Stimulated activated memory B cell treated with anti-CD40 and anti-IgM and Interleukin-4, amounts not matched to agents 10 μg/mL and 1 μg/mL and 100 μg/mL, for 72 hours (primary cell): ENCODE measurements at places on chromosomes 4 and X.

DNA sequence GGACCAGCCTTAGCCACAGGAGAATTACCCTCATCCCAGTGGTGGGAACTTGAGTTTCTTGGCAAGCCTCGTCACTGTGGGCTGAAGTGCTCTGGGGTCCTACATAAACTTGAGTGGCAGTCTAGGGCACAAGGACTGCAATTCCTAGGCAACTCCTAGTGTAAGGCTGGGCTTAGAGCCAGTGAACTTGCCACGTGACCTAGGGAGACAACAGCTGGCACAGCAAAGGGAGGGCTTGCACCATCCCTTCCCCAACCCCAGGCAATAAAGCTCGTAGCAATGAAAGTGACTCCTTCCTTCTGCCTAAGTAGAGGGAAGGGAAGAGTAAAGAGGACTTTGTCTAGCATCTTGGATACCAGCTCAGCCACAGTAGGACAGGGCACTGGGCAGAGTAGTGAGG lies 81.8 kb downstream of the TEX11 start:
- H3K4me1 ChIP-seq = no peaks in the 10 kb centered on the region
- no peak for ATAC-seq
- peaks cover 24% of the 10 kb centered on the region for H3K27me3 ChIP-seq
- H3K36me3 ChIP-seq = no peaks in the 10 kb centered on the region
- no peak overlapping the region for H3K27ac ChIP-seq

DNA sequence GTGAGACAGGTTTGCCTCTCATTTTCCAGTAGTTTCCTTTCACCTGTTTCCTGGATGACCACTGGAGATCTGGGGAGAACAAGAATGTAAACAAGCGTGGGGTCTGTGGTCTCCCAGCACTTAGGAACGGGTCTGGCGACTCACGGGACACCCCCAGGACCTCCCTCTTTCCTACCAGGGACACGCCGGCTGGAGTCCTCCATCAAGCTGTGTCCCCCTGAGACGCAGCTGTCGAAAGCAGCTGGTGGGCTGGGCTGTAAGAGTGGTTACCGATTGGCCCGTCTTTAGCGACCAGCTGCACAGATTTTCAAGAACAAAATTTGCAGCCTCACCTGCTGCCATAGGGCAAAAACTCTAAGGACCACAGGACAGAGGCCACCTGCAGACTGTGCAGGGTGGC lies 11.9 kb downstream of the LRPAP1 start:
- no peak overlapping the region for H3K4me3 ChIP-seq
- peaks cover 68% of the 10 kb centered on the region for H3K36me3 ChIP-seq
- ATAC-seq = no peak
- H3K27me3 ChIP-seq = no peaks in the 10 kb centered on the region
- no peaks in the 10 kb centered on the region for H3K4me1 ChIP-seq
- H3K27ac ChIP-seq = no peak overlapping the region

DNA sequence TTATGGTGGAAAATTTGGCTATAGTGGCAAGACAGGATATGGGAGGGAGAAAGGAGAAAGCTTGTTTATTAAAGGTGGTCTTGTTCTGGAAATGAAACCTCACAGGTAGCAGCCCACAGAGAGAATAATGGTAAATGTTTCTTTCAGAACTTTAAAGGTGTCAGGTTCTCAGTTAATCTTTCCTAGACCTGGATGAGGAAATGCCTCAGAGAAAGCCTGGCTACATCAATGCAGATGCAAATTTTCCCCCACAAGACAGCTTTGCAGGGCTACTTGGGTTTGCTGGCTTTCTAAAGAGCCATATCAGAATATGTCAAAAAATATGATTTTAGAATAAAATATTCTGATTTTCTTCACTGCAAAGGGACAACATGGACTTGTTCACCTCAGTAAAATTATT lies 715.0 kb downstream of the FAM133A start:
- H3K27ac ChIP-seq = no peak overlapping the region
- H3K36me3 ChIP-seq = no peaks in the 10 kb centered on the region
- H3K4me1 ChIP-seq = no peaks in the 10 kb centered on the region
- H3K4me3 ChIP-seq = no peak overlapping the region
- no peaks in the 10 kb centered on the region for H3K27me3 ChIP-seq
- ATAC-seq = no peak

DNA sequence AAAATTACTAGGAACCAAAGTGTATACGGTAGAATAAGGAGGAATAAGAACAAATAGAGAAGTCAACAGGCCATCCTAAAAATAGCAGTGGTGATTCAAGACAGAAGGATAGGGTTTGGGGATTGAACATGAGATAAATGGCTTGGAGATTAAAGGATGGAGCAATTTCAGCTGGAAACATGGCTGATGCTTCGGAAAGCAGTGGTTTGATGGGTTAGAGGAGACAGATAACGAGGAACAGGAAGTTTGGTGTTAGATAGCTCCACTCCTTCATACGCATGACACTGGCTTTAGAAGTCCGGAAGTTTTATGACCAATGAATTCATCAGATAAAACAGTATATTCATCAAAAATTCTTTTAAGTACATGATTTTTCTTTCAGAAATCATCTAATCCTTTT lies 70.8 kb upstream of the GALNTL6 start:
- no peak overlapping the region for H3K27ac ChIP-seq
- H3K36me3 ChIP-seq = no peaks in the 10 kb centered on the region
- H3K4me1 ChIP-seq = no peaks in the 10 kb centered on the region
- H3K4me3 ChIP-seq = no peak overlapping the region
- ATAC-seq = no peak
- H3K27me3 ChIP-seq = peaks cover 9% of the 10 kb centered on the region

DNA sequence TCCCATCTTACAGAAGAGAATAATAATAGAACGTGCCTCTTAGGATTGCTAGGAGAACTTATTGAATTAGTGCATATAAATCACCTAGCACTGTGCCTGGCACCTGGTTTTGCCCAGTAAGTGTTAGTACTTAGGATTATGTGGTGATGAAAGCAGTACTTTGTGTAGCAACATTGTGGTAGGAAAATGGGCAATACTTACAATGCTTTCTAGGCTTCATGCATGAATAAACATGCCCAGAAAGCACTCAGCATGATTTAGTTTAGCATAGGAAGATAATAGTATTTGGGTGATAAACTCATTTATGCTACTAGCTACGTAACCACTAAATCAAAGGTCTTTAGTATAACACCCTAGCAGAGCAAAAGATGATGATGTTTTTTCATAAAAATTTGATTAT lies 105.6 kb downstream of the NEUROG2 start:
- no peak overlapping the region for H3K27ac ChIP-seq
- no peak for ATAC-seq
- H3K27me3 ChIP-seq = no peaks in the 10 kb centered on the region
- H3K4me1 ChIP-seq = no peaks in the 10 kb centered on the region
- H3K4me3 ChIP-seq = no peak overlapping the region

GRCh38 chr4:3384771-3385710 lies 56.7 kb upstream of the HGFAC start:
- H3K4me1 ChIP-seq = peaks cover 42% of the 10 kb centered on the region
- no peak overlapping the region for H3K4me3 ChIP-seq
- H3K27ac ChIP-seq = peak overlapping the region; percentile 94
- ATAC-seq = no peak
- H3K36me3 ChIP-seq = no peaks in the 10 kb centered on the region
- peaks cover 10% of the 10 kb centered on the region for H3K27me3 ChIP-seq

DNA sequence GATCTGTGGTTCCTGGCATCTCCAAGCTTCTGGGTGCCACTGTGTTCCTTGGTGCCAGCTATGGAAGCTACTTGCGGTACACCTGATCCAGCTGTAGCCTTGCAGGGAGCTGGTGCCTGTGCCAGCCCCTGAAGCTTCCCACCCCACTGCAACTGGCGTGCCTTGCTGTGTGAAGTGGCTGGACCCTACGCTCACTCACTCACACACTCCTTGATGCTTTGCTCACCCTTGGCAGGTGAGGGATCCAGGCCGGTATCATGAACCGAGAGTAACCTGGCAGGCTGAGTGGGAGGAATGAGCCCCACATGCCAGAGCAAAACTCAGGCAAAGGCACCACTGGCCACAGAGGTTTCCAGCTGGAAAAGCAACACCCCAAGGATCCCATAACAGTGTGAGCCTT lies 31.3 kb upstream of the TEX13C start:
- no peak overlapping the region for H3K27ac ChIP-seq
- no peak for ATAC-seq
- no peak overlapping the region for H3K4me3 ChIP-seq
- H3K27me3 ChIP-seq = no peaks in the 10 kb centered on the region
- H3K4me1 ChIP-seq = no peaks in the 10 kb centered on the region

DNA sequence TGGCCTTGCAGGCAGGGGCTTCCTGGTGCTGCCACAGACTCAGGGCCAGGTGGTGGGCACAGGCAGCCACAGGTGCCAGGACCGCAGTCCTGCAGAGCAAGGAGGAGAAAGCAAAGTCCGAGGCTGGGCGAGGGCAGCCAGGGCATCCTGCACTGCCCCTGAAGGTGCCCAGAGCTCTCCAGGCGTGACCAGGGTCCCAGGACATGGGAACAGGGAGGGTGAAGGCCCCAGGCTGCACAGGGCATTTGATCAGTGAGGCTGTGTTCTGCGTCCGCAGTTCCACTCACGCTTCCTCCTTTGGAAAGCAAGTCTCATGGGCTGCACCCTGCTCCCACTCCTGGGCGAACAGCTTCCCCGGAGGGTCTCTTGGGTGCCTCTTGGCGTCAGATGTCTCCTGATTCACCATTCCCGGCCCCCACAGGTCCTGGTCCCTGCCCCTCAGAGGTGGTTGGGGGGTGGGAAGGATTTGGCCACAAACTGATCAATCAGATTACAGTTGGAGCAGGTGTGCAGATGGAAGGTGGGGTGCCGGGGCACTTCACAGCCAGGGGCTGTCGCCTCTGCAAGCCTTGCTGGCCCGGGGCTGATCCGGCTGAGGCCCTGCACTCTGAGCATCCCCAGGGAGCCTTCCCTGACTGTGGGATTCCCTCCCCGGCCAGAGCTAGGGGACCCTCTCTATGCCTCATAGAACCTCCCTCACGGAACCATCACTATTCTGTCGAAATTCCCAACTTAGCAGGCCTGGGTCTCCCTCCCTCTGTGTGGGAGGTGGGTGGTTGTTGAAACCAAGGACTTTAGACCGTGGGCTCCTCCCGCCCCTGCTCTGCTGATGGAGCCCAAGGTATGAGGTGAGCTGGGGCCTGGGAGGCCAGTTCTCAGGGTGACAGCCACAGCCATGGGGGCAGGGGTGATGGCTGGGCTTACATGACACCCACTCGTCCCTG lies 3.3 kb downstream of the SH3TC1 start:
- ATAC-seq = no peak
- no peaks in the 10 kb centered on the region for H3K27me3 ChIP-seq
- peaks cover 95% of the 10 kb centered on the region for H3K4me1 ChIP-seq

DNA sequence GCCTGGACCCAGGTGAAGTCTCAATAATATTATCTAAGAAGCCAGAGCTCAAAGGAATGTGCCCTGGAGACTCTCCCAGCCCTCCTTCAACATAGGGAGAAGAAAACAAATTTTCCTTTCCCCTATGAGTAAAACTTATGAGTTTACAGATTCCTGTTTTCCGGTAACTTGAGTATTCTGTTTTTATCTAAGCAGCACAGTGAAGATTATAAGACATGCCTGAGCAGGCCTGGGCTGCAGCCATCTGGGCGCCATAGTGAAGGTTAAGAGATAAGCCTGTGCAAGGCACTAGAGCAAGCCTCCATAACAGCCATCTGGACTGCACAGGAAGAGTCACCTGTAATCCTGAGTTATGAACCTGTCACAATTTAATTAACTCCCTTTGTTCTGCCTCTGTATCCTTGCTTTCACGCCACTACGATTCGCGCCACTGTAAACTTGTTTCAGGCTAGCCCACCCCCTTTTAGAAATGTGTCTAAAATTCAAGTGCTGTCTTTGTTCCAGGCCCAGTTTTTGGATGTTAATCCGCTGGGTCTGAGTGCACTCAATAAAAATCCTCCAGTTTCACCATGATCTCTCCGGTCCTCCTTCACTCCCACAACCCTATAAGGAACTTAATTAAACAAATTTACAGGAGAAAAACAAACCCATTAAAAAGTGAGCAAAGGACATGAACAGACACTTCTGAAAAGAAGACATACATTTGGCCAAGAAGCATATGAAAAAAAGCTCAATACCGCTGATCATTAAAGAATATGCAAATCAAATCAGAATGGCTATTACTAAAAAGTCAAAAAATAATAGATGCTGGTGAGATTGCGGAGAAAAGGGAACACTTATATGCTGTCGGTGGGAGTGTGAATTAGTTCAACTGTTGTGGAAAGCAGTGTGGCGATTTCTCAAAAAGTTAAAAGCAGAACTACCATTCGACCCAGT lies 189.5 kb downstream of the APBB2 start:
- H3K27me3 ChIP-seq = no peaks in the 10 kb centered on the region
- H3K4me3 ChIP-seq = no peak overlapping the region
- H3K27ac ChIP-seq = no peak overlapping the region
- no peaks in the 10 kb centered on the region for H3K36me3 ChIP-seq
- H3K4me1 ChIP-seq = no peaks in the 10 kb centered on the region

GRCh38 chr4:173509036-173510001 lies 20.7 kb downstream of the HAND2 start:
- ATAC-seq = no peak
- peaks cover 43% of the 10 kb centered on the region for H3K4me1 ChIP-seq
- peak overlapping the region; percentile 73 for H3K4me3 ChIP-seq
- H3K27ac ChIP-seq = no peak overlapping the region
- peaks cover 6% of the 10 kb centered on the region for H3K36me3 ChIP-seq
- H3K27me3 ChIP-seq = peaks cover 85% of the 10 kb centered on the region

GRCh38 chrX:44152852-44153251 lies 179.7 kb upstream of the NDP start:
- peaks cover 4% of the 10 kb centered on the region for H3K27me3 ChIP-seq
- no peak for ATAC-seq
- no peaks in the 10 kb centered on the region for H3K36me3 ChIP-seq
- no peak overlapping the region for H3K4me3 ChIP-seq
- no peak overlapping the region for H3K27ac ChIP-seq

DNA sequence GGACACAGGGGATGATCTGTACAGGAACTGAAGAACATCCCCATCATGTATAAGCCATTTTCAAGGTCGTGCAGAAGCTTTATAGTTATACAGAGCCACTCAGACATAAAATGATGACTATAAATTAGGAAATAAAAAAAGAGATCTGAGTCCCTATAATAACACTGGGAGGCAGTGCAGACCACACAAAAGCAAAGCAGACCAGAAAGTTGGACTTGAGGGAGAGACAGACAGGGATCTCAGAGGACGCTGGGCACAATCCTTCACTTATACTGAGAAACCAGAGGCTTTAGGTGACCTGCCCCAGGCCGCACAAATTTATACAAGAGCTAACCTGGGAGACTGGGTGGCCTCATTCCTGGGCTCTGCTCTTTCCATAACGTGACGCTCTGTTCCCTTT lies 70.5 kb downstream of the HADH start:
- no peak for ATAC-seq
- no peaks in the 10 kb centered on the region for H3K36me3 ChIP-seq
- H3K27ac ChIP-seq = no peak overlapping the region
- H3K27me3 ChIP-seq = peaks cover 22% of the 10 kb centered on the region

GRCh38 chr4:13496605-13497004 lies 12.5 kb upstream of the RAB28 start:
- ATAC-seq = no peak
- no peak overlapping the region for H3K4me3 ChIP-seq
- H3K36me3 ChIP-seq = no peaks in the 10 kb centered on the region
- peaks cover 24% of the 10 kb centered on the region for H3K27me3 ChIP-seq
- H3K27ac ChIP-seq = no peak overlapping the region
